ENCODE measurements at places on chromosomes 2 and 18.

DNA sequence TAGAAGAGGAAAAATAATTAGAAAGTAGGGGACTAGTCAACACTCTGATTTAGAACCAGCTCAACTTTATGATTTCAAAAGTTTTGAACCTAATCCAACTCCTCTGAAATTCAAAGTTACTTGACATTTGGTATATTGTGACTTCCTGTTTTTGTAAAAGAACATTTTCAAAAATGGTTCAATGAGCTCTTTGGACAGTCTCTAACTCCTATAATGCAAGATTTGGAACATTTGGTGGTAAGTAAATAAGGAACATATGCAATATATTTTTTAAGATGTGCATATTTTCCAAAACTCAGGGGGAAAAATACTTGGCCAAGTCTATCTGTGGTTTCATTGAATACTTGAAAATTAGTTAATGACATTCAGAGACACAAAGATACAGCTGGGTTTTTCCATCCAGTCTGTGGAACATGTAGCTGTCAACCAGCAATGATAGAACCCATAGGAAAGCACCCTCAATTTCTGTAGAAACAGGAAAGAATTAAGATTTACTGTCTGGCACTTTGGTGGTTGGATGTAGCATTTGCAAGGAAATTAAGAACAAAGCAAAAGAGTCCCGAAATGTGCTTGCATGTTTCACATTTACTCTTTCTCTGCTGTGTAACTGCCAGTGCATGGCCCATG is 17.0 kb upstream of the ANKRD44 start:
- DNase-seq = no peak

DNA sequence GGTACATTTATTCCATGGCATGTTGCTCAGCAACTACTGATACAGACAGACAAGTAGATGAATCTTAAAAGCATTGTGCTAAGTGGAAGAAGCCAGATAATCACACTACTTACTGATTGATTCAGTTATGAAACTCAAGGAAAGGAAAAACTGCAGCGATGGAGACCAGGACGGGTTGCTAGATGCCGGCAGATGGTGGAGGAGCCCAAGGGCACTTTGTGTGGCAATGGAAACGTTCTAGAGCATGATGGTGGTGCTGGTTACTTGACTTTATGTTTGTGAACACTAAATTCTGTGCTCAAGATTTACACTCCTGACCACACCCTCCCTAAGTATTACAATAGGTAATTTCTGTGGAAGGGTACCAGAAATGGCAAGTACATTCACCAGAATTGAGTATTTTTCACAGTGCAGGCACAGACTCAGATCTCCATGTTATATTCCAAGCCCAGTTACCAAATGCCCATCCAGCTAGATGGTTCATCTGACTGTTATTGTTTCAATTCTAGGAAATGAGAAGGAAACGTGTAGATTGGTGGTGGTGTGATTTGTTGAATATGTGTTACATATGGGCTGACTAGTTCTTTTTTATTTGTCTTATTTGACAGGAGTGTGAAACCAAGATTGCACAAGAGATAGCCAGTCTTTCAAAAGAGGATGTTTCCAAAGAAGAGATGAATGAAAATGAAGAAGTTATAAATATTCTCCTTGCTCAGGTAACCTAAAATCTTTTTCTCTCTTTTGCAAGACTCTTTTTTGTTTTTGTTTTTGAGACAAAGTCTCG is 55.1 kb downstream of the RALBP1 start:
- DNase-seq = no peak

GRCh38 chr2:191049728-191050639 is 36.0 kb upstream of the STAT1 start:
- no peak for DNase-seq

DNA sequence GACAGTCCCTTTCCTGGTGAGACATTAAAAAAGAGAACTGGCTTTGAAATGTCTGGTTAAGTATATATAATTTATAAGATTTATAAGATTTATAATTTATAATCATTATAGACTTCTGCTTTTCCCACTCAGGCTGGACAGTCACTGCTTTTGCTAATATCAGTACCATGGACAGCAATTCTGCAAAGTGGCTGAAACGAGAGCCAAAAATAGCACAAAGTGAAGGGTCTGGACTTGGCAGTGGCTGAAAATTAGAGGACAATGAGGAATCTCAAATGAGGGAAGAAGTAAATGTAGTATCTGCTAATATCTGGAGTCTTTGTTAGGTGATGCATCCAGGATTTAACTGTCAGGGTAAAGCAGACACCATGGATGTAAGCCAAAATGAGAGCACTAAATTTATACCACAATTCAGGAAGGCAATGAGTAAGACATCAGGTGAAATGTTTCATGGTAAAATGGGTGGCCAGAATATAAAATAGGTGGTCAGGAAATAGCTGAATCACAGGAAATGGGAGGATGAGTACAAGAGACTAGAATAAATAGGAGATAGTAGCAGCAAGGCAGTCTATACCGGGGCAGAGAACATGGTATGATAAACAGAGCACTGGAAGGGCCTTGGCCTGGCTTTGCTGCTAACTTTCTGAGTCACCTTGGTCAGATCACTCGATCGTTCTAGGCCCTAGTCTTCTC is 39.6 kb upstream of the BOD1L2 start:
- no peak for DNase-seq

- no peak for DNase-seq
Measured at GRCh38 chr2:167692936-167693335, 554.5 kb downstream of the STK39 start.

GRCh38 chr18:7524786-7525185 is 42.3 kb upstream of the PTPRM start:
- DNase-seq = no peak

DNA sequence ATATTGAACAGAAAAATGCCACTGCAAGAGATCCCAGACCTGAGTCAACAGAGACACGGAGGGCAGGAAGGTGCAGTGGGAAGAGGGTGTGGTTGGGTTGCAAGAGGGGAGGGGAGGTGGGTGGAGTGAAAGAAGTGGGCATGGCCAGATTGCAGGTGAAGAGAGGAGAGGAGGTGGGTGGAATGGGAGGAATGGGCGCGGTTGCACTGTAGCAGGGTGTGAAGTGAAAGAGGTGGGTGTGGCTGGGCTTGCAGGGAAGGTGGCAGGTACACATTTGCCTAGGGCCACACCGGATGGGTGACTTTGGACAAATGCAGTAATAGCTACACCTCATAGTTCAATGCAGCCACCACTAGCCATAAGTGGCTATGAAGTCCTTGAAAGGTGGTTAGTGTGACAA is 71.1 kb downstream of the DOCK10 start:
- DNase-seq = no peak

Measured in stimulated activated CD8-positive, alpha-beta memory T cell treated with anti-CD3 and anti-CD28 coated beads, Interleukin-4, amount 100 ng/mL, for 1 hour (primary cell).